ENCODE measurements at places on chromosomes 7 and 10. TPM values are rescaled to one million over a fixed set of nuclear protein-coding genes. Genes with fewer than 3 reads are reported as not detected.
A peak's percentile ranks its signal among the peaks of the same experiment; 100 is the strongest.

The OR9A2 gene
- not detected for polyA plus RNA-seq

The SPDYE18 gene
- polyA plus RNA-seq, result 0.23 TPM

DNA sequence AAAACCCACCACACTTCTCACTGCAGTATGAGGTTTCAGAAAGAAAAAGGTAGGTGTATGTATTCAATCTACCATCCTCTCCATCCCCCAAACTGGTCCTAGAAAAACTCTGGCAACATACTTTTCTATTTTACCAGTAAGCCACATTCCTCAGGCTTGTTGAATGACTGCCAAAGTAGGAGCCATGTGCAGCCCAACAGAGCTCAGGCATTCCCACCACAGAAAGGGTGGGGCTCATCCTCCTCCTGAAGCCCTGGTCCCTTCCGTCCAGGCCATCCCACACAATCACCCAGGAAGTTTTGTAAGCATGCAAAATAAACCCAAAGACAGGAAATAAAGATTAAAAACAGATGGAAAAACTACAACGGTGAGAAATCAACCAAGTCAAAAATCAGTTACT is 57.2 kb downstream of the MAD1L1 start:
- peak; percentile 96 for DNase-seq

- DNase-seq, result no peak
Observed at GRCh38 chr10:94299417-94299816, 63.3 kb downstream of the NOC3L start.

DNA sequence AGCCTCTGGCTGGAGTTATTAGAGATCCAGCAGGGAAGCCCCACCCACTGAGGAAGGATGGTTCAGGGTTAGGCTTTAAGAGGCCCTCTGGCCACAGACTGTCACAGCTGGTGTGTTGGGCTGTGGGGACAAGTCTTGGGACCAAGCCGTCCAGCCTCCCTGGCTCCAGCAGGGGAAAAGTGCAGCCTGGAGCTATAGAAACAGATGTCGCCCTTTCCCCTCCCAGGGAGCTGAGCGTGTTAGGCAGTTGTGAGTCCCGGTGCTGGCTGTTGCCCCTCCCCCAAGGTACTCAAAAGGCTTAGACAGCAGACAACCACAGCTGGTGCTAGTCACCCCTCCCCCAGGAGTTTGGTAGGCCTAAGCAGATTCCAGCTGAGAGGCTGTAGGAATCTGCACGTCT is 143.4 kb downstream of the TMEM168 start:
- DNase-seq, result no peak

DNA sequence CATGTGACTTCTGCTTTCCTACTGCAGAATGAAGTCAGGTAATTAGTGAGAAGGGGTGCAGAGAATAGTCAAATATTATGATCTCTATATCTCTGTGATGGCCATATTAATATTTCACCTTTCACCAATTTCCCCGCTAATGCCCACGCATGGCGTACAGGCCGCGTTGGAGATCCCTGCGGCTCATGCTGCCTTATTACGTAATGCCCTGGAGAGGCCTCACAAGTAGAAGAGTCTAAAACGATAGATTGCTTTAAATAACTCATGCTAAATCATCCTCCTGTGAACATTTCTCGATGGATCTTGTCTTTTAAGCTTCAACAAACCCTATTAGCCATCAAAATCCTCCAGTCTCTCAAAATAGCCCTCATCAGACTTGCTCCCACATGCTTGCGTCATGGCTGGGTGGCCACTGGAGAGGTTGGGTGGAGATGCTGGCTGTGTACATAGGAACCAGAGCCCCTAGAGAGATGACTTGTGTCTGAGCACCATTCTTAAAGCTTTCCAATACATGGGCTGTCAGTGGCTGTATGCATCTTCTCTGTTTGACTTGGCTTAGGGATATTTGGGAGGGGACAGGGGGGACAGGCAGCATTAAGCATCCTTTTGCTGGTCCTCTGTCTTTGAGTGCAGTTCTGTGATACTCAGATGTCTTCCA is 79.5 kb upstream of the INSYN2A start:
- no peak for DNase-seq
